Putamen (tissue), 1 donor: ENCODE measurements at places on chromosomes 5 and 9.
A peak's percentile ranks its signal among the peaks of the same experiment; 100 is the strongest.

DNA sequence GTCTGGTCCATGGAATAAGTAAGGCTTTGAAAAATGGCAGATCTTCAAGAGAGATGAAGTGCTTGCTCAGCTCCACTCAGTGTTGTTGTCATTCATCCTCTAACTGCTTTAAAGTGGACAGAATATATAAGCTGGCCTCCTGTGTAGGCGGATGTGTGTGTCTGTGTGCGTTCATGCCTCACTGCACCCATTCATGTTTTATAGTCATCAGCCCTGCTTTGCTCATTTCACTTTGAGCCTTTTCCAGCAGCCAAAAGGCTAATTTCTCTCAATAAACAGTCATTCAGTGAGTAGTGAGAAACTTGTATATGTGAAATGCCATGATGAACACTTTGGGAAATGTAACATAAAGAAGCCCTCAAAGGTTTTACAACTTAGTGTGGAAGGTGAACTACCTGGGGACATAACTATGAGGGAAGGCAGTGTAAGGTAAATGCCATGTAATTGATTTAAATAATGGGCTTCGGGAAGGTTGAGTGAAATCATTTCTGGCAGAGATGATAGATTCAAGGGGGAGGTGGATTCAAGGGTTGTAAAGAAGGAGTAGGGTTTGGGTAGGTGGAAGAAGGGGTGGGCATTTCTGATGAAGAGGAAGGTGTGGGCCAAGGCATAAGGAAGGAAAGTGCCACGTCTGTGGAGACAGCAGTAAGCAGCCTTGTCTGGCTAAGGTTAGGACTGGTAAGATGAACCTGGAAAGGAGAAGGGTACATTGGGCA, 15.7 kb downstream of the TTC23L start:
- no peak for DNase-seq

DNA sequence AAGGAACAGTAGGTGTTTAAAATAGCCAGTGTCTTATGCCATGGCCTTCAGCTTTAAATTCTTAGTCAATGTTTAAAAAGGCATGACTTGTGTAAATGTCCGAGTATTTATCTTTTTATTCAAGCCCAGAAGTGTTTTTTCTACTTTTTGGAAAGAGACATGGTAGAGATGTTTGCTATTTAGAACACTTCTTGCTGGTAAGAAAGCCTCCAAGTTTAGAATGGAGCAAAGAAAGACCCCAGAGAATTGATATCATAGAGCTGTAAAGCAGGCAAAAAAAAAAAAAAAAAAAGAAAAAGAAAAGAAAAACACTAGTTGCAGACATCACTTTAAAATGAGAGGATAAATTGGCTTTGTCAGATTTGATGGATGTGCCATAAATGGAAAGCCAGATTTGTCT, 375.1 kb downstream of the TMEM167A start:
- no peak for DNase-seq

DNA sequence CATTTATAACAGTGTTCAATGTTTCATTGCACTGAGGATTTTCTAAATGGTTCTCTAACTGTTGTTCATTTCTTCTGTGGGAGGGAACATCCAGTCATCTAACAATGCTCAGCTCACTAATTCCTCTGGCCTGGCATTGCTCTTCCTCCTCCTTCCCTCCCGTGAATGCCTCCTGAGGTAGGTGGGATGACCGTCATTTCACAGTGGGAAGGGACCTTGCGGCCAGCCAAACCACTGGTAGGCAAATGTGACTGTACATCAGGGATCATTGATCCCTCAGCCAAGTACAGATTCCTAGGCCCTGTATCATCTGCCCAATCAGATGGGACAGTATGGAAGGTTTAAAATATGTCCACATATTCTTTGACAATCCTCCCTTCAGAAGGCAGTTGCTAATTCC, 23.7 kb upstream of the VDAC1 start:
- DNase-seq = no peak

- peak; percentile 48 for DNase-seq
Observed at GRCh38 chr5:129172580-129172979, 78.0 kb downstream of the ISOC1 start.

DNA sequence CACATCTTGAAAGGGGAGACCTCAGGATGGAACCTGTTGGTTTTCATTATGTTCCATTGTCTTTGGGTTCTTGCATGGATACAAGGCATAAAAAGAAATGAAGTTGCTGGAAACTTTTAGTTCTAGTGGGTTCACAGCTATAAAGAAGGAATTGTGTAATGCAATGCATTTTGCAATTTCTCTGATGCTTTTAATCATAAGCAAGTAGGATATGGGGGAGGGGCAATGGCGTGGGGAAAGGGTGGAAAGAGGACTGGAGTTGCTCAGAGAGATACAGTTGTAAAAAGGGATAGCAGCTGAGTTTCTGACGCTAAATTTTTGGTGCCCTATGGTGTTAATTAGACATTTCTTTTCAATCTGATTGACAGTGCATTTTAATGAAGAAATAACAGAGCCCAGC, 88.6 kb upstream of the FANCC start:
- no peak for DNase-seq

DNA sequence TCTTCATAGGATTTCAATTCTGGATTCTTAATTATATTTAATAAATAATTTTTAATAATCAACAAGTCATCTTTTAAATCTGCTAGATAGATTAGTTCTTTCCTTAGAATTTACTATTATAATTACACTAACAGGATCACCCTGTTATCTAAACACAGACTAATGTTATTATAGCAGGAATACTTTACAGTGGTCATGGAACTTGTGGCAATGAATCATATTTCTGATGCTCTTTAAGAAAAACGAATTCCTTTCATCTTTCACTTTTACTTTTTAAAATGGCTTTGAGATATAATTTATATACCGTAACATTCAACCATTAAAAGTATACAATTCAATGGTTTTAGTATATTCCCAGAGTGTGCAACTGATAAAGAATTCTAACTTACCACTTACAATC, 29.7 kb upstream of the CDK5RAP2 start:
- DNase-seq = no peak

GRCh38 chr9:137190315-137190856, 1.9 kb downstream of the SSNA1 start:
- DNase-seq = no peak

DNA sequence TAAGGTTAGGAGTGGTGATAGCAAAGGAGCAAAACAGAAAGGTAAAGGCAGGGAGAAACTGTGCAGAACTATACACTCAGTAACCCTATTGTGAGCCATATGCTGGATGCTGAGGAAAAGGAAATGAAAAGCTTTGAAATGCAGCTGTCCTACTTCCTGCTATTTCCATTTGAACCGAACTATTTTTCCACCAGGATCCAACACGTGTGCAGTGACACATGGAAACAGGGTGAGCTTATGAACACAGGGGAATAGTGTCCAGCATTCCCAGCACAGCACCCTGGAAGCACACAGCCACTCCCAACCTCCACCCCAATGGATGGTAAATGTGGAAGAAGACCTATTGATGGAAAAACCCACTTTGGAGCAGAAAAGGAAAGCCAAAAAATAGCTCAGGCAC, 69.0 kb upstream of the SLC12A2 start:
- DNase-seq = no peak

- DNase-seq = no peak
Observed at GRCh38 chr9:134575103-134575900, 66.3 kb upstream of the COL5A1 start.

- DNase-seq = no peak
Observed at GRCh38 chr9:1001838-1002237, 25.4 kb downstream of the DMRT3 start.

DNA sequence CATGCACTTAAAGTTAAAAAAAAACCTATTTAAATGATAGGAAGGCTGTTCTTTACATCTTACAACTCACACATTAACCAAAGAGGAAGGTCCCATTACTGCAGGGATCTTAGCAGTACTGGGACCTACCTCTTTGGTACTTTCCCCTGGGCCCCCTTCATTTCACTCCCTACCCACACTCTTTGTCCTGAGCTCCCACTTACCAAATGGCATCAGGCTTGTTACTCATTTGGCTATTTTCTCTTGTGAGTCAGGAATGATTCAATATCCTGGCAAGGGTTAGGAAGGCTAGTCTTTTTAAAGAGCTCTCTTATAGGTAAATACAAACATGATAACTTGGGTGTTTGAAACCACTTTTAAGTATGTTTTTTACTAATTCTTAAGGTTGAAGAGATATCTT, 117.4 kb upstream of the ELL2 start:
- DNase-seq = no peak

GRCh38 chr9:98590101-98590500, 118.6 kb downstream of the GABBR2 start:
- no peak for DNase-seq
